NB4 (cell line): ENCODE measurements at places on chromosomes 6 and 20.

GRCh38 chr6:92810913-92811312, 608.4 kb downstream of the EPHA7 start:
- peak; percentile 58 for DNase-seq

DNA sequence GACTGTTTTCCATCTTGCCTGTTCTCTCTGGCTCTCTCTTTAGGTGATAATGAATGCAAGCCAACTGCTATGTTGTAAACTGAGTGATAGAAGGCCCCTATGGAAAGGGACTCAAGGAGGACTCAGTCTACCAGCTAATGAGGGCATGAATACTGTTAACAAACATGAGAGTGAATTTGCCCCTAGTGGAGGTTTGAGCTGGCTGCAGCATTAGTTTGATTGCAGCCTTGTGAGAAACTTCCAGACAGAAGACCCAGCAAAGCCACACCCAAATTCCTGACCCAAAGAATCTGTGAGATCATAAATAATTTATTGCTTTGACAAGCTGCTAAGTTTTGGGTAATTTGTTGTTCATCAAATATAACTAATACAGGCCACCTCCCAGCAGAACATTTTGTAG, 50.0 kb upstream of the PLCB1 start:
- DNase-seq: peak; percentile 4

DNA sequence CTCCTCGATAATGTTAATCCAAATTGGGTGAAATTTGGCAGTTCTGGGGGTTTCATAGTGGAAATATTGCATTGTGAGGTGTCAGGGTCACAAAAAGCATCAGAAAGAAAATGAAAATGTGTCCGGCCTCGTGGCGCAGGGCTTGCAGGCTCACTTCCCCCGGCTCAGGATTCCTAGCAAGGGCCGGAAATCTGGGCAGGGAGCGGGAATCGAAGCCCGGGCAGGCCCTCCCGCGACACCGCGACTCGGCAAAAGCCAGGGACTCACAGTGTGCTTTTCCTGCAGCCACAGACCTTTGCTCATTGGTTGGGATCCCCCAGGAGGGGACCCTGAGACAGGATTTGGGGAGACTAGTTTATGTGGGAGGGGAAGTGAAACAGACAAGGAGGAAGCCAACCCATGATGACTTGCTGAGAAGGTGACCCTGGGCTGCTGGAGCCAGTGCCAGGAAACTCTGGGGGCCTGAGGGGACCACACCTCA, 847 bp upstream of the CD93 start:
- peak; percentile 70 for DNase-seq

DNA sequence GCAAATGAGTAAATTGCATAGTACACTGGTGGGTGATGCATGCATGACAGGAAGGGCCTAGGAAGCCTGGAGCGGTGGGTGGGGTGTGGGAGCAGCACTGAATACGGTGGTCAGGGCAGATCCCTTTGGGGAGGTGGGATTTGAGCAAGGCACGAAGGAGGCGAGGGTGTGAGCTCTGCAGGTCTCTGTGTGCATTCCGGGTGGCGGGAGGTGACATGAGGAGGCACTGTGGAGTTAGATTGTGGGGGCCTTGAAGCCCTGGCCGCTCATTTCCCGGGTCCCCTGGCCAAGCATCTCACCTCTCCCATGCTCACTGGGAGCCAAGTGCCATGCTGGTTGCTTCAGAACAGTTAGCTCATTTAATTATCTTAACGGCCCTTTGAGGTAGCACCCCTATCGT, 6.2 kb upstream of the SPDEF start:
- DNase-seq: no peak

DNA sequence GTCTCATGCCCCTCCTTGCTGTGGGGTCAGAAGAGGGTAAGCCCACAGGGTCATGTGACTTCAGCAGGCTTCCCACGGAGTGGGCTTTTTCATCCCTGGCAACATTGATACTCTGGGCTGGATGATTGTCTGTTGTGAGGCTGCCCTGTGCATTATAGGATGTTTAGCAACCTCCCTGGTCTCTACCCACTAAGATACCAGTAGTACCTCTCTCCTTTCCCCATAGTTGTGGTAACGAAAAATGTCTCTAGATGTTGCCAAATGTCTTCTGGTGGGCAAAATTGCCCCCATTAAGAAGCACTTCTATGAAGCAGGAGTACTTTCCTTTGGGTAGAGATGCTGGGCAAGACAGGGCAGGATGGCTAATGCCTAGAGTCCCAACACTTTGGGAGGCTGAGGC, 232.5 kb upstream of the ZNF217 start:
- no peak for DNase-seq

DNA sequence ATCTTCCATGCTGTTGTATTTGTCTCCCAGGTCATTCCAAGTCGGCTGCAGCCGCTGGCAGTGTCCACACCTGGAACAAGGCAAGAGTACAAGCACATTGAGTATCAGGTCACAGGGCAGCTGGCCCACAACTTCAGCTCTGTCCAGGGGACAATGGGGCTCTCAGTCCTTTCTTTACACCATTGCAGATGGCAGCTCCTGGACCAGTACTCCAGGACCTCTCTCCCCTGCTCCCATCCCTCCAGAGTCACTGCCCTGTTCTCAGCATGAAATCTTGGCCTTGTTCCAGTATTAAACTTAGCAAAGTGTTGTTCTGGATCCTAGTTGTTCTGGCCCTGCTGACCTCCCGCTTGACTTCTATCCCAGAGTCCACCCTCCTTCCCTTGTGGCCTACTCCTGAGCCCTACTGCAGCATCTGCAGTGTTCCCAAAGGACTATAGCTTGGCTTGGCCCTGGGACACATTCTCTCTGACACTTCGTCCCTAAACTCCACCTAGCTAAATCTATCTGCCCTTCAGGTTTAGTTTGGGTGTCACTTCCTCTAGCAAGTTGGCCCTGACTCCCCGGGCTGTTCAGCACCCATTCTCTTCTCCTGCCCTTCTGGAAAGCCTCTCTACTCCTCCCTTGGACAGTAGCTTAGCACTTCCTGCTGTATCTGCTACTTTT, 5.8 kb downstream of the TXNDC5 start:
- no peak for DNase-seq

DNA sequence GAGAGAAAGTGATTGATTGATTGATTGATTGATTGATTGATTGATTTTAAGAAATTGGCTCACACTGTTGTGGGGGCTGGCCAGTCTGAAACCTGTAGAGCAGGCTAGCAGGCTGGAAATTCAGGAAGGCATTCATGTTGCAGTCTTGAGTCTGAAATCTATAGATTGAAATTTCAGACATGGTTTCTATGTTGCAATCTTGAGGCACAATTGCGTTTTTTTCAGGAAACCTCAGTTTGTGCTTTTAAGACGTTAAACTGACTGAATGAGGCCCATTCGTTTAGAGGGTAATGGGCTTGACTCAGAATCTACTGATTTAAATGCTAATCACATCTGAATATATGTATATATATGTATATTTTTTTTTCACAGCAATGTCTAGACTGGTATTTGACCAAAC, 106.3 kb downstream of the STXBP5 start:
- DNase-seq: peak; percentile 83

DNA sequence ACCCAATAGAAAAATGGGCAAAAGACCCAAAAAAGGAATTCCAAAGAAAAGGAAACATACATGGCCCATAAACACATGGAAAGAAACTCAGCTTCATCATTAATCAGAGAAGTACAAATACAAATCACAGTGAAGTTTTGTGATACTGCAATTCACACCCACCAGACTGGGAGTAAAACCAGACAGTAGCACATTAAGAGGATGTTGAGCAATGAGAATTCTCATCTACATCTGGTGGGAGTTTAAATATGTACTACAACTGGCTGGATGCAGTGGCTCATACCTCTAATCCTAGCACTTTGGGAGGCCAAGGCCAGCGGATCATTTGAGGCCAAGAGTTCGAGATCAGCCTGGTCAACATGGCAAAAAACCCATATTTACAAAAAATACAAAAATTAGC, 125.7 kb upstream of the PHACTR1 start:
- no peak for DNase-seq

GRCh38 chr6:152305672-152306071, 331.5 kb downstream of the SYNE1 start:
- no peak for DNase-seq

GRCh38 chr6:12974551-12974950, 258.0 kb downstream of the PHACTR1 start:
- DNase-seq: no peak

GRCh38 chr6:36751833-36752186, 54.2 kb downstream of the RAB44 start:
- no peak for DNase-seq

DNA sequence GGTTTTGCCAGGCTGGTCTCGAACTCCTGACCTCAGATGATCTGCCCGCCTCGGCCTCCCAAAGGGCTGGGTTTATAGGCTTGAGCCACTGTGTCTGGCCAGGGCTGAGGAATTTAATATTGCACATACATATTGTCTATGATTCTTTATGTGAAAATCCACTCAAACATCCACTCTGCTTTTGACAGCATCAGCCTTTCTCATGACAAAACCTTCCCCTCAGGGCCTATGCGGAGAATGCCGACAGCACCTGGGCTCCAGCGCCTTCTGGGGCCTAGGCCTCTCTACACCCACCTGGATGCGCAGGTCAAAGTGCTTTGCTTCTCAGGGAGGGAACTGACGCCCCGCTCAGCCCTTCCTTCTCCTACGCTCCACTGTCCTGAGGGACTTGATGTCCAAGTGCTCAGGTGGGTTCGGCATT, 5.4 kb downstream of the RAMACL start:
- no peak for DNase-seq

- no peak for DNase-seq
Observed at GRCh38 chr20:1674990-1675780, 17.6 kb upstream of the SIRPG start.

- DNase-seq: no peak
Observed at GRCh38 chr6:147418523-147418922, 90.0 kb upstream of the SAMD5 start.

GRCh38 chr6:89596056-89596455, 42.5 kb downstream of the LYRM2 start:
- no peak for DNase-seq

GRCh38 chr6:166541366-166541765, 45.1 kb downstream of the RAMACL start:
- DNase-seq: no peak

GRCh38 chr20:59603781-59604541, at the start of gene PHACTR3:
Gene PHACTR3 (plus strand): TSS chr20:59604540. CDS start chr20:59605015, 475 bp downstream.
- DNase-seq: no peak

DNA sequence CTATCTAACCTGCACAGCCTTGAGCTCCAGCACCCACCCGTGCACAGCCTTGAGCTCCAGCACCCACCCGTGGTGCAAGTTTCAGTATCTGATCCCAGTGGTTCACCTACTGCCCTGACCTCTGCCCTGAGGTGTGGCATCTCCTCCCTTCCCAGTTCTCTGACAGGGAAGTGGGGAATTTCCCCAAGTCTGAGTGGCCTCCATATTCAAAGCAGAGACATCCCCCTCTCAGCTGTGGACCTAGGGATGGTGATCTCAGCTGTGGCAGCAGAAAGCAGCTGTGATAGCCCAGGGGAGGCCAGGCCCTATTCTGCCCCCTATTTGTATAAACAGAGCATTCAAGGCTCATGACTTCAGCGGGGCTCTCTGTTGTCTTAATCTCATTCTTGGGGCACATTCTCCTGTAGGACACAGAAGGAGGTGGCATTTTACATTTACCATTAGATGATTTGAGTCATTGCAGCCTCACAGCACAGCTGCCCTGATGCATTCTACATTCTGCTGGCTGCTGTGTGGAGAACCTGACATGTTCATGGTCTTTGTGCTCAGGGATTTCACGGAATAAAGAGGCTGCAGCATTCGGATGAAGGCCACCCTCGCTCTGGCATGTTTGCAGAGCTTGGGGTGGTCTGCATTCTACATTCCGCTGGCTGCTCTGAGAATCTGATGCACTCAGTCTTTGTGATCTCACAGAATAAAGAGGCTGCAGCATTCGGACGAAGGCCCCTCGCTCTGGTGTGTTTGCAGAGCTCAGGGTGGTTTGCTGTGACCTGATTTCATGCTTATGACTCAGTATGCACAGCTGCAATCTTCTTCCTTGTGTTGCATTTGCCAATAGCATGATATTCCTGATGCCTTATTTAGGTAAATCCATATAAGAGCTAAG, 16.9 kb downstream of the GPR31 start:
- DNase-seq: no peak

DNA sequence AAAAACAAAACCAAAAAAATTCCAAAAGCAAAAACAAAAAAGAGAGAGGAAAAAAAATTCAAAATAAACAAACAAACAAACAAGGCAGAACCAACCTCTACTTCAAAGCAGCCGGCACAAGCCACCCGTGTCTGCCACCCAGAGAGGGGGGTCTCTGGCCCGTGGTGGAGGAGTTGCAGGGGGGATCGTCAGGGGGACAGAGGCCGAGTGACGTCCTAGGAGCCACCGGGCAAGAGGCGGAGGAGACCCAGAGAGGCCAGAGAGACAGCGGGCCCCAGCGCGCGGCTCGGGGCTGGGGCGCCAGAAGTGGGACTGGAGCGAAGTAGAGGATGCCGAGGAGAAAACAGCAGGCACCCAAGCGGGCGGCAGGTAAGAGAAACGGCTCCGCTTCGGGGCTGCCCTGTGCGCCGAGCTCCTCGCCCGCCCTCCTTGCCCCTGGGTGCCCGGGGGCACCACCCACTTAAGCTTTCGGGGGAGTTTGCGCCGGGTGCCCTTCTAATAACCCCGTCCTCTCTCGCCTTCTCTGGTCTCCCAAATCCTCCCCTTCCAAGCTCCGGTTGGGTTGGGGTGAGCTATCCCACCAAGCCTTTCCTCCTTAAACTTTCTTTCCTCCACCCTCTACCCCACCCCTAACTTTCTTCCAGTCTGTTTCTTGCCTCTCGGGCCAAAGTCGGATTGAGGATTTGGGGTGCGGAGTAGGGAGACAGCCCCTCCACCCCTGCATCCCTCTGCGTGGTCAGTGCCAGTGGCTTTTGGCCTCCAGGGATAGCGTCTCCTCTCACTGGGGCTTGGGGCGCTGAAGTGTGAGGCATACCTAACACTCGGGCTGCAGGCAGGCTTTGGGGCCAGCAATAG, 1.0 kb downstream of the TSHZ2 start:
- no peak for DNase-seq

DNA sequence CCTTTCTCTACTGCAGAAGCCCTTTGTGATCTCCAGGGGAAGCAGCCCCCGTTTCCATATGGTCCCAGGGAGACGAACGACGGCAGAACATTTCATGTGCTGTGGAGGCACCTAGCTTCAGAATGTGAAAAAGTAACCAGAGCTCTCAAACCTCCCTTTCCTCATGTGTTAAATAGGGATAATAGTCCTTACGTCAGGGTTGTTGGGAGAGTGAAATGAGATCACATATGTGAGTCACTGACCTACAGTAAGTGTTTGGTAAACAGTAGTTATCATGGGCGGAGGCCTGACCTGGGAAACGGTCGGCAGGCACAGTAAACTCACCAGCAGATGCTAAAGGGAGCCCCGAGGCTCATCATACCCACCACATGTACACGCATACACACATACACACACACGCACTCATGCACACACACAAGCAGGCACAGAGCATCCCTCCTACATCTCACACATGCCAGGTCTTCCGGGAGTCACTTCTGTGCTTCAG, 89.7 kb downstream of the LY86 start:
- DNase-seq: no peak

- DNase-seq: no peak
Observed at GRCh38 chr6:47264775-47265184, 44.9 kb downstream of the TNFRSF21 start.

GRCh38 chr6:3808199-3808598, 41.0 kb upstream of the FAM50B start:
- no peak for DNase-seq

GRCh38 chr20:14622796-14623195, 285.4 kb upstream of the FLRT3 start:
- DNase-seq: peak; percentile 19
